Tibial nerve (tissue), 4 donors: ENCODE measurements at places on chromosomes 12 and 14. TPM values are rescaled to one million over a fixed set of nuclear protein-coding genes. Genes with fewer than 3 reads are reported as not detected.

The KRT83 gene
- total RNA-seq: not detected

The HSP90AA1 gene
- total RNA-seq: 282 TPM

The KRT85 gene
- not detected for total RNA-seq

The MYF5 gene
- total RNA-seq: not detected

The PLCZ1 gene
- total RNA-seq: not detected

The DBX2 gene
- total RNA-seq: not detected

The CCDC175 gene
- total RNA-seq: not detected

The C12orf50 gene
- total RNA-seq: 0.66 TPM

The CLEC6A gene
- not detected for total RNA-seq

The FAM222A gene
- total RNA-seq: 1.3 TPM

The CHGA gene
- not detected for total RNA-seq

The SHMT2 gene
- total RNA-seq: 18.4 TPM

The RAPGEF3 gene
- total RNA-seq: 88.2 TPM

The STK38L gene
- total RNA-seq: 39.3 TPM

The TAS2R8 gene
- total RNA-seq: not detected
